ENCODE measurements at places on chromosomes 12 and 14.

GRCh38 chr12:87847147-87847546, 182.1 kb downstream of the C12orf50 start:
- no peak for DNase-seq

DNA sequence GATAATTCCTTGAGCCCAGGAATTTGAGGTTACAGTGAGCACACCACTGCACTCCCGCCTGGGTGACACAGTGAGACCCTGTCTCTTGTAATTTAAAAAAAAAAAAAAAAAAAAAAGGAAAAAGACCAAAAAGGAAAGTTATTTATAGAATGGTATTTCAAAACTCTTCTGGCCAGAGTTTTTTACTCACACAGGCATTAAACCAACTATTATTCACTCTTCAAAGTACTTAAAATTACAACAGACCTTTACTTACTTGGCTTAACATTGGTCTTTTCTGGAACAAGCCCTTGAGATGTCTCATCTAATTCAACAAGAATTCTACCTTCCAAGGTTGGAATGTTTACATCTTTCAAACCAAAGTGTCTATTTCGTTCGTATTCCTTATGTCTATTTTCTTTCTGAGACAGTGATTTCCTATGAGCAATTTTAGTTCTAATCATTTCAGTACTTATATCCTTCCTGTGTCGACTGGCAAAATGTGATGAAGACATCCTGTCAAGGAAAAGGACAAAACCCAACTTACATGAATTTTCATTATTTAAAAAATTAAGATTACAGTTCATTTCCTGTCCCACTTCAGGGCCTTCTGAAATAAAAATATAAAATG, 2.6 kb downstream of the DLGAP5 start:
- no peak for DNase-seq

DNA sequence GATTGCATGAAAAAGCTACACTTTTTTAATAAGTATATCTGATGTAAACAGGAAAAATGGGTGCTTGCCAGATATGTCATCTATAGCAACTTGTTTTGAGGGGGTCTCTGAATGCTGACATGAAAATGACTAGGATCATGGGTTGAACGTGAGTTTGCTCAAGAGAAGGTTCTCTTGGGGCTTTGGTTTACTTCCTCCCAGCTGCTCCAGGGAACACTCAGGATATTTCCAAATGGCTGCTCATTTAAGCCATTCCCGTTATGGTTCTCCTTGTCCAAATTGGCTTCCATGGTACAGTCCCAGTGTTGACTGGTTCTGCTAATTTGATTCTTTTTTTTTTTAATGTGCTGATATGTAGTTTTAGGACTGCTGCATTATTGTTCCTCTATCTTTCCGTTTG, 118.3 kb downstream of the ETV6 start:
- no peak for DNase-seq

GRCh38 chr12:52221912-52222457, 11.1 kb upstream of the KRT7 start:
- peak; percentile 79 for DNase-seq

GRCh38 chr12:8648576-8649205, 13.9 kb downstream of the MFAP5 start:
- peak; percentile 77 for DNase-seq

DNA sequence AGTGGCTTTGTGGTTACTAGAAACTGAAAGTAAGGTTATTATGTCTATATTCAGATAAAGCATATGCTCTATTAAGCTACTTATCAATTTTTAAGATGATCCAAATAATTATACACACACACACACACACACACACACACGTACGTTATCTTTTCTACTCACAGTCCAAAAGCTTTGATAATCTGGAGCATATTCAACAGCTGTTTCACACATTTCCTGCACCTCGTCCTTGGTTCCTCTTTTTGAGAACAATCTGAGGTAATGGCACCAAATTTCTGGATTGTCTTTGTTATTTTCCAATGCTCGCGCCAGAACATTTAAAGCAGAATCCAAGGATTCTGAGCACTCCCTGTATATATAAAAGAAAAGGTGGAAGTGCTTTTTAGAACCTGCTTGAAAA, 37.5 kb downstream of the ZFC3H1 start:
- no peak for DNase-seq

- DNase-seq: no peak
These were observed 1.3 kb downstream of the TRAF3 start for GRCh38 chr14:102778338-102779083.

DNA sequence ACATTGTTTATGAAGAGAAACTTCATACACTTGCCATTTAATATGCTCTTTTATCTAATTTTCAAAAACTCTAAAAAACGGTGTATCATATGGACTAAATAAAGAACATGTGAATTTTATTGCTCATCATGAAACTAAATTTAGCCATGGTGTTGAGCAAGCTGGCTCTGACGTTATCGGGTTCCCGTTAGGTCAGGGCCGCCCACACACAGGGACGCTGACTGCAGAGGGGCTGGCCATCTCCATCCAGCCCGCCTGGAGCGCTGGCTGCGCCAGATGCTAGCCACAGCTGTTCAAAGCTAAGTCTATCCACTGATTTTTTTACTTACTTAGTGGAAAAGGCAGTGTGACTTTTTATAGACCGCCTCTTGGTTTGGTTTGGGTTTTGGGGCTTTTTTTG, 36.5 kb upstream of the DYNC1H1 start:
- peak; percentile 18 for DNase-seq

DNA sequence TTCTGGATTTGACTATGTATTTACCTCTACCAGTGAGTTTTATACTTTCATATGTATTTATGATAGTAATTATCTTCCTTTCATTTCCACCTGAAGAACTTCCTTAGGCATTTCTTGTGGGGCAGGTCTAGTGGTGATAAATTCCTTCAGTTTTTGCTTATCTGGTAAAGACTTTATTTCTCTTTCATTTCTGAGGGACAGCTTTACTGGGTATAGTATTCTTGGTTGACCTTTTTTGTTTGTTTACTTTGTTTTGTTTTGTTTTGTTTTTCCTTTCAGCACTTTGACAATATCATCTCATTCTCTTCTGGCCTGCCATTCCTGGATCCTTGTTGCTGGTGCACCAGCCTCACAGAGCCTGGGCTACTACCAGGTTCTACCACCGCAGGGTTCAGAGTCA, 53.9 kb upstream of the NFKBIA start:
- DNase-seq: no peak

DNA sequence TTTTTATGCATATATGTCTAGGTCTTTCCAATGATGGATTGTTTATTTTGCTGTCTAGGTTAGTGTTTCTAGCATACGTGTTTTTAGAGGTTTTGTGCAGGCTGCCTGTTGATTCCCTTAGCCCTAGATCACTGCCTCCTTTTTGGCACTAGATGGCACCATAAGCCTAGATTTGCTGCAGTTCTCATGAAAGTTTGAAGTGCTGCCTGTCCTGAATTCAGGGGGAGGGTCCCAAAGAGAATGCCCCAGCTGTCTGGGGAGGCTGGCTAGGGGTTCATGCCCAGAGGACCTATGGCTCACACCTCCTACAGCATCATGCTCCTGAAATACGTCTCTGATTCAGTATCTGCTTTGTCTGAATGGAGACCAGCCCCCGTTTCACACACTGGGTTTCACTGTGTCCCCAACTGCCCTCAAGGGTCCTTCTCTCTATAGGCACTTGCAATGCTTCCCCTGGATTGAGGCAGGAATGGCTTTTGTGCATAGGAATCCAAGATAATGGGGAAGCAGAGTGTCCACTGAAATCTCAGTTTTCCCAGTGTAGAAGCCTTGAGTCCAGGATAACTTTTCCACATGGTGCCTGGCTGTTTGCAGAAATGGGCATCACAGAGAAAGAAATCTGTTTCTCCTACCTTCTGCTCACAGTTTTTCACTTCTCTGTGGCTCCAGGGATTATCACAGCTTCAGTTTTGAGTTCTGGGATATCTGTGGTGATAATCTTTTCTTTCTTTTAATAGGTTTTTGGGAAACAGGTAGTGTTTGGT, 14.2 kb upstream of the TXNRD1 start:
- DNase-seq: peak; percentile 21

Data from activated T-cell treated with anti-CD3 and anti-CD28 coated beads for 48 hours (primary cell).